ENCODE measurements at places on chromosomes 11 and 22.

DNA sequence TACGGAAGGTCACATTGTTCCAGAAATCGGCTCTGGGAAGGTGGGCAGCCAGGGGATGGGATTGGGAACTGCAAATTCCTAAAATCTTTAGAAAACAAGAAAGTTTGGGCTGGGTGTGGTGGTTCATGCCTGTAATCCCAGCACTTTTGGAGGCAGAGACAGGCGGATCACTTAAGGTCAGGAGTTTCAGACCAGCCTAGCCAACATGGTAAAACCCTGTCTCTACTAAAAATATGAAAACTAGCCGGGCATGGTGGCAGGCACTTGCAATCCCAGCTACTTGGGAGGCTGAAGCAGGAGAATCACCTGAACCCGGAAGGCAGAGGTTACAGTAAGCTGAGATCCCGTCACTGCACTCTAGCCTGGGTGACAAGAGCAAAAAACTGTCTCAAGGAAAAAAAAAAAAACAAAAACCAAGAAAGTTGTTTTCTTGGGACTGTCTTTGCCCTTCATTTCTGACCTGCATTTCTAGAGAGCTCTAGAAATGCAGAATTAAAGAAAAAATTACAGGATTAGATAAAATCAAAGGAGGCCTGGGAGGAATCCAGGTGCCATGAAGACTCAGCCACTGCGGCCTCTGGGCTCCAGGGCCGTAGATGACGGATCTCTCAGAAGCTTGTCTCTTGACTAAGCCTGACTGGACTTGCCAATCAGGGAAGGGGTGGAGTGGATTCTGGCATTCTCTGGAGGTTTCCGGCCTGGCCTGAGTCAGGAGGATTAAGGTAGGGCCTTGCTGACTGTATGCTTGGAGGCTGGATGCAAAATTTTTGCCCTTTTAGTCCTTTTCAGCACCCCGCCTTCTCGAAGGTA is 5.3 kb upstream of the MALAT1 start:
- DNase-seq = no peak

DNA sequence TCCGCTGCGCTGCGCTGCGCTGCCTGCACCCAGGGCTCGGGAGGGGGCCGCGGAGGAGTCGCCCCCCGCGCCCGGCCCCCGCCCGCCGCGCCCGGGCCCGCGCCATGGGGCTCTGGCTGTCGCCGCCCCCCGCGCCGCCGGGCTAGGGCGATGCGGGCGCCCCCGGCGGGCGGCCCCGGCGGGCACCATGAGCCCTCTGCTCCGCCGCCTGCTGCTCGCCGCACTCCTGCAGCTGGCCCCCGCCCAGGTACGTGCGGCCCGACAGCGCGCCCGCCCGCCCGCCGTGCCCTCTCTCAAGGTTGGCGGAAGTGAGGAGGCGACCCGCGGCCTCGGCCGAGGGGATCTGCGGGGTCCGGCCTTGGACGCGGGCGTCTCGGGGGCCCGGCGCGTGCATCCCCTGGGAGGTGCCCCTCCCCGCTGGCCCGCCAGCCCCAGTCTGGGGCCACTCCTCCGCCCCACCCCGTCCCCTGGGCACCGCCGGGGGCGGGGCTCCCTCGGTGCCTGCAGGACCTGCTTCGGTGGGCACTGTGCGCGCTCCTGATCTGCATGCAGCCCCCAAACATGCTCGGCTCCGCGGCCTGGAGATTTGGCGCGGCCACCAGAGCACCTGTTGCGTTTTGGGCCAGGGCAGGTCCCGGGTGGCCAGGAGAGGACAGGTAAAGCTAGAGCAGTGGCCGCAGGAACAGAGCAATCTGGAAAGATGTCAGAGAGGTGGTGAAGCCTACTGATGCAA is 429 bp downstream of the VEGFB start:
- no peak for DNase-seq

GRCh38 chr11:68002938-68003845 is 705 bp downstream of the UNC93B1 start:
- peak; percentile 40 for DNase-seq

GRCh38 chr11:109902764-109903433 is 190.3 kb upstream of the ZC3H12C start:
- DNase-seq = no peak

GRCh38 chr11:95035316-95035715 is 10.3 kb downstream of the KDM4E start:
- DNase-seq = no peak

GRCh38 chr11:128164080-128164741 is 423.1 kb downstream of the ETS1 start:
- no peak for DNase-seq

DNA sequence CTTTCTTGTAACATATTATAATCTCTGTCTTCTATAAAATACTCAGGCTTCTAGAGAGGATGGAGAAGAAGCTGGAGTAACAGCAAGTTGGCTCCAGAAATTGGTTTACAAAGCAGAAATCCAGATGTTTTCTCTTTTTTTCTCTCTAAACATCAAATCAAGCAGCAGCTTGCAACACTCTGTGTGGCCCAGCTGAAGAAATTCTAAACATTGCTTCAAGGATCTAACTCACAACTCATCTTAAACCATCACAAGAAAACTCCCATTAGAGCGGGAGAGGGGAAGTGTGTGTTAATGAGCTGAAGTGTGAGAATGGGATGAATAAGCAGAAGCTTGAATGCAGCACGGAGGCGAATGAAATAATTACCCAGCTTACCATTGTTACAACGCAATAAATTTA is 146.5 kb downstream of the OPCML start:
- DNase-seq = no peak

GRCh38 chr11:1639102-1639620 is 9.6 kb downstream of the KRTAP5-5 start:
- DNase-seq = no peak

DNA sequence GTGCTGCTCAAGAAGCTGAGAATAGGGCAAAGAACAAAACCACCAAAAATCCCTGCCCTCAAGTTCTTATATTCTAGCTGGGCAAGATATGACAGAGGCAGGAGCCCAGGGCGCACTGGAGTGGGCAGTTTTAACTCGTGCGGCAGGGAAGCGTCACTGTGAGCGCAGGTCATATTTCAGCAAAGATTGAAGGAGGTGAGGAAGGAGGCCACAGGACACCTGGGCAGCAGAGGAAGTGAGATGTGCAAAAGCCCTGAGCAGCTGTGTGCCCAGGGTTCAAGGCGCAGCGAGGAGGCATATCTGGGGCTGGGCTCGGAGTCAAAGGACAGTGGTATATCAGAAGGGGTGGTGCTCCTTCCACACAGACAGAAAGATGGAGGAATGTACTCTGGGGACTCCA is 13.5 kb downstream of the KCNC1 start:
- DNase-seq = no peak

DNA sequence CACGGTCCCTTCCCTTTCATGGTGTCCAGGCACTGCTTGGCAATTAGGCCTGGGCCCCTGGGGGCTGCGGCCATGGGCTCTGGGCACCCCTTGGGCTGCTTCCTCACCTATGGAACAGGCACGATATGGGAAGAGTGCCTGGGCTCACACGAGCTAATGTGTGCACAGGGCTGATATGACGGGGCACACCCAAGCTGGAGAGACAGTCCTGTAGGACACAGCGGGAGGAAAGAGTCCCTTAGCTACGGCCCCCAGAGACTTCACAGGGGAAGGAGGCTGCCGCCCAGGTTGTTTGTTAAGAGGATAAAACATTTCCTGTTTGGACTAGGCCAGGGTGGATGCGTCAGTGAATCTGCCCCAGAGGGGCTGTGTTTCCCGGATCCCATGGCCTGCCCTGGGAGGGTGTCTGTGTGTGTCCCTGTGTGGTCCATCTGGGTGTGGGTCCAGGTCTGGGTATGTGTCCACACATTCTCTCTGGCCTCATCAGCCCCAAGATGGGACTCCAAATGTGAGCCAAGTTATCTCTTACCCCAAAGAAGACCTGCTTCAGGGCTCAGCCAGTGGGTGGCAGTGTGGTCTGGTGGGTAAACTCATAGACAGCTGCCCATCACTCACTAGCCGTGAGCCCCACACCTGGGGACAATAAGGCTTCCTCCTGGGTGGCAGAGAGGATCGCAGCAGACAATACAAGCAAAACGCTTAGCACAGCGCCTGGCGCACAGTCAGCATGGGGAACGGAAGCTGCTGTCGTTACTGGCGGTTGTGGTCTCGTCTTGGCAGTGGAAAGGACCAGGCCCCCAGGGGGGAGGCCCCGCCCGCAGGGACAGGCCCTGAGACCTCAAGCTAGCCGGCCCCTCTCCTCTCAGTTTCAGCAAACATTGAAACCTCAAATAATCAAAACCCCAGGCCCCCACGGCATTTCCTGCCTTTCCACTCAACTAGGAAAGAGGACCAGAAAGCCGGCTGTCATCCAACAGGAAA is 3.2 kb upstream of the EMID1 start:
- DNase-seq = peak; percentile 29

DNA sequence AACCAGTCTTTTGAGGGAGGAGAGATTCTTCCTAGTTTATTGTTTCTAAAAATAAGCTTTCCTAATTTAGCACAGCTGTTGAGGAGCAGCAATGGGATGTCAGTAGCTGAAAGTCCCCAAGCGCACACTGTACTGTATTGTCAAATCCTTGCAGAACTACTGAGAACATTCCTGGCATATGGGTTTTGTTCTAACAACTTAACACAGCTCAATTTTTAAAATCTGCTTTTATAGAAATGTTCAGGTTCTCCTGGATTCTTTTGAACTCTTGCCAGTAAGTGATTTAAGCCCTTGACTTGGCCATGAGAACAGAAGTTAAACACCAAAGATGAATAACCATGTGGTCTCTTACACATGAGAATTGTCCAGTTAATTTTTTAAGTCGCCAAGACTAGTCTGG is 218.6 kb downstream of the FAT3 start:
- DNase-seq = no peak

DNA sequence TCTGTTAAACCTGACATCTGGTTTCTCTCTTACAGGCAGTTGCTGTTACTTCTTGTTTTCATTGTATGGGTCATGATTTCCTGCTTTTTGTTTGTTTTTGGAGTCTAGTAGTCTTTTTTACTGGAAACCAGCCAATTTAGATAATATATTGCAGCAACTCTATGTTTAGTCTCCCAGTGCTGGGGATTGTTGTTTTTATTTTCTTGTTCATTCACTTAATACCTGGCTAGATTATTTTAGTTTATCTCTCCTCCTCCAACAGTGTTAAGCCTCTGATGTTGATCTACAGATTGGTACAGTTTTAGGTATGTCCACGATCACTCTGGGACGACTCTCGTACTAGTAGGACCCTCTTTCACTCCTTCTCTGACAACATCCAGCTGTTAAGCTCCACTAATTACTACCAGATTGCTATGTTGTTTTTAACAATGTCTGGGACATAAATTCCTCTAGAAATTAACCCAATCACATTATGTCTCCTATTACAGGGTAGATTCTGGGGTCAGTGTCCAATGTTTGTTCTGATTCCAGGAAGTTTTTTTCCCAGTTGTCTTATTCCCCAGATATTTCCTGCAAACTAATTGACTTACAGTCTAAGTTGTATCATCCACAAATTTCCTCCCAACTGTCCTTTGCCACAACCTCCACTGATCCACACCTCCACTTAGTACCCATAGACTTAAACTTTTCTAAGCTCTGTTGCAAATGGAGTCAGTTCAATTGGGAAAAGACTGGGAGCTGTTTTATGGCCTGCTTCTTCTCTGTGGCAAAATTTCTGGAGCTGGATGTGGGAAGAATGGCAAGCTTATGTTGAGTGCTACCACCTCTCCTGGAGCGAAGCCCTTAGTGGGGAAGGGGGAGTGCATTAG is 1280.6 kb upstream of the CNTN5 start:
- no peak for DNase-seq

DNA sequence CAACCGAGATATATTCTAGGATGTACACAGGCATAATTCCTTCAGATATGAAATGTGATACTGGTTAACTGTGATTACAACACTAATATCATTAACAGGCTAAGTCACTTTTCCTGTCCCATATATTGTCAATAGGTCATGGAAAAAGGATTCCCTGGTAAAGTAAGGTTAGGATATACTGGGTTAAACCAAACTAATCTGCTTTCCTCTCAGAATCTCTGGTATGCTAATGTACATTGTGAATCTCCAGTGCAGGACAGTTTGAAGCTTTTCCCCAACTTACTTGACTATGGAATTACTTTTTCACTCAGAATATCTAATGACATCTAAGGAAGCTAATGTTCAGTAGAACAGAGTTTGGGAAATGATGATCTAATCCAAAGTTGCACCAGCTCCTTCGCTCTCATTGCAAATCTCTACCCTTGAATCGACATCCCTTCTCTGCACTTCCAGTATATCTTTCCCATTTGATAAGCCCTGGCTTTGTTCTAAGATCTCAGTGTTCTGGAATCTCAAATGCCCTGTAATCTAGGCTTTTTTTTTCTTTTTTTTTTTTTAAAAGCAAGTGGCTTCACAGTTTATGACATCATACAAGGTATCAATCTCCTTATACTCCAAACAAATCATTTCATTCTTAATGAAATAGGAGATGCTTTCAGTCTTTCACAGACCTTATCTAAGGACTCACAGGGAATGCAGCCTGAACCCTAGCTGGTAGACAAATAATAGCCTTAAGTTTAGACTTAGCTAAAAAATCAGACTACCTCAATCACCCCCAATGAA is 43.8 kb downstream of the COPB1 start:
- DNase-seq = no peak

DNA sequence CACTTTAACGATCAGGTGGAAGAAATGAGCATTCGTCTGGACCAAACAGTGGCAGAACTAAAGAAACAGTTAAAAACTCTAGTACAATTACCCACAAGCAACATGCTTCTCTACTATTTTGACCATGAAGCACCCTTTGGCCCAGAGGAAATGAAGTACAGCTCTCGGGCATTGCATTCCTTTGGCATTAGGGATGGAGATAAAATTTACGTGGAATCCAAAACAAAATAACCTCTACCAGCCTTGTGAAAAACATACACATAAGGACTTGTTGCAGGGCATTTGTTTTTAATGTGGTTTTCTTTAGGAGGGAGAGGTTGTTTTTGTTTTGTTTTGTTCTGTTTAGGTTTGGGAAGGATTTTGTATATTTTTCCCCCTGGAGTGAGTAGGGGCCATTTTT is 14.2 kb upstream of the TECTA start:
- DNase-seq = no peak

GRCh38 chr11:57597916-57598830 is 688 bp downstream of the SERPING1 start:
- no peak for DNase-seq

GRCh38 chr11:87425943-87426342 is 388.2 kb downstream of the TMEM135 start:
- DNase-seq = no peak

DNA sequence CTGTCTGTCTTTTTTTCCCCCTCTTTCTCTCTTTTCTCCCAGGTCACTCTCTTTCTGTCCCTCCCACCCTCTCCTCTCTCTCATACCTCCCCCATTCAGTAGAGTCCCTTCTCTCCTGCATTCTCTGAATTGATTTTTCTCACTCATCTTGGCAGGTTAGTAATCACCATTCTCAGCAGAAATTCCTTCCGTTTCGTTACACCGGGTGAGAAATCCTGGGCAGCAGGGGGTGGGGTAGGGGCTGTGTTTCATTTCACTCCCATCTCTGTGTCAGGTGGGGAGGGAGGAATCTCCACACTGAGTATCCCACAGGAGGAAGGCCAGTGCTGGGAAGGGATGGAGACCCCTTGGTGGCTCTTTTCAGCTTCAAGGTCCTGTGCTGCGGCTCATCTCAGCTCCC is 253.5 kb downstream of the MIAT start:
- no peak for DNase-seq

- no peak for DNase-seq
Observed at GRCh38 chr11:103794262-103794661, 242.2 kb upstream of the DDI1 start.

Data from activated T-helper 1 cell treated with Interleukin-2 at 50 U/mL for 16 hours (primary cell).